ENCODE measurements at places on chromosomes 6 and 20.

- DNase-seq, result no peak
These were observed 88.3 kb upstream of the PAK5 start for GRCh38 chr20:9927224-9927623.

- no peak for DNase-seq
These were observed 98.0 kb downstream of the TTLL2 start for GRCh38 chr6:167422934-167423333.

DNA sequence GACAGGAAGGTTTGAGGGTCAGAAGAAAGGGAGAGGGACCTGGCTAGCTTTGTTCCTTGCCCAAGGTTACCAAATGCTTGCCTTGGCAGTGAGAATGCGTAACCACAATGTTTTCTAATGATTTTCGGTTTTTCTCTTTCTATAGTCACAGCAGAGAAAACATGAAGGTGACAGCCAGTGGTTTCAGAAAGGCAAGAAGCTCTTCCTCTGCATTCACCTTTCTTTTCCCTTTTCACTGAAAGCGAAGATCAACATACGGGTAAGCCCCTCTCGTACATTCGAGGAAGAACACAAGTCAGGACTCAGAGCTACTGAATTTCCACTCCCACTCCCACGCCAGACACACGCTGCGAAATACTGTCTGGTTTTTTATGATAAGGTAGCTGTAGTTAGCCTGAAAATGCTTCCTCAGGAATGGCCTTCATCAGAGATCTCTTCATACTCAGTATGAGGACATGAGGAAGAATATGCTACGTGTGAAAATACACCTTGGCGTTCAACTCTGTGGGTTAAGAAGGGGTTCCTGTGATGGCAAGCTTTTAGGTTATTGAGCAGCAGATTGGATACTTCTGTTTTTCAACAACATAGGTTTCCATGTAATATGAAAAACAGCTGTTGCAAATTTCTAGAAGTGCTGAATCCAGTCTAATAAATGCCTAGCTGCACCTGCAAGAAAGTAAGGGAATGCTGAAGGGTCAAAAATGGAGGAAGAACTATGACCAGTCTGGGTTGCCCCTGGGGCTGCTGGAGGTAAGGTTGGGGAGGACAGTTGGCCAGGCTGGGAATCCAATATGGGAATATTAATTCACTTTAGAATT is 7.4 kb upstream of the CD83 start:
- DNase-seq, result no peak

DNA sequence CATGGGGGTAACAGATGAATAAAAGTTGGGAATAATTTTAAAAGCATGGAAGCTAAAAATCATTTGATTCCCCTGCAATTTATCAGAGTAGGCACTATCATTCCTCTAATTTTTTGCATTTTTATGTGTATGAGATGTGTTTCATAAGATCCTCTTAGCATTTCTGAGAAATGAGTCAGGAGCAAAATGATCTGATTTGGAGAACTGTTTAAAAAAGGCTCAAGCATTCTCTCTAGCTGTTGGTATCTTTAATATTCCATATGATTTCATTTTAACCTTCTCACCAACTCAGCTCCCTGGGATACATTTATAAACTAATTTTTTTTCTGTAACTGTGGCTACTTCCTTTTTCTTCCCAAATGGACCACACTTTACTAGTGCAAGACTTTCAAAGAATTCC is 60.9 kb downstream of the MCHR2 start:
- no peak for DNase-seq

DNA sequence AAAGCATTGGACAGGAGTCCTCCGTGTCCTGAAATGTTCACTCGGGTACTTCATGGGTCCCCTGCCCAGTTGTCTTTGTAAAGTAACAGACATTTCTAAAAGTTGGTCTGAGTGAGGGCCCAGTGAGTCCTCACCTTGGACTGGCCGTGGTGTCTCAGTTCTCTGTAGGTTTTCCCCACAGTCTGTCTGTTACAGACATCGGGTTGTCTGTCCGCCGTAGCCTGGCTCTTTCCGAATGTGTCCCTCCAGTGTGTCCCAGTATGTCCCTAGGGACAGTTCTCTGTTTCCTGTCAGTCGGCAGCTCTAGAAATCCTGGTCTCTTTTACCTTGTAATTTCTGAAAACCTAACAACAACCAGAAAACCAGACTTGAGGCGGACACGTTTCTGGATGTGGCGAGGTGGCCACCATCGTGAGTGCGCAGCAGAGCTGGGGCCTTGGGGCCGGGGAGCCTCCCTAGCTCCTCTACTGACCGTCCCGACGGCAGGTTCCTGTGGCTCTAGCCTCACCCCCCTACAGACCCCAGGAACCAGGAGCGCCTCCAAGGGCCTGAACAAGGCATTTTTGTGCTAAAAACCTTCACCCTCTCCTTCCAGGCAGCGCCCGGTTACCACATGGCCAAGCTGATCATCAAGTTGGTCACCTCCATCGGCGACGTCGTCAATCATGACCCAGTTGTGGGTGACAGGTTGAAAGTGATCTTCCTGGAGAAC is 42.2 kb downstream of the PYGB start:
- no peak for DNase-seq

DNA sequence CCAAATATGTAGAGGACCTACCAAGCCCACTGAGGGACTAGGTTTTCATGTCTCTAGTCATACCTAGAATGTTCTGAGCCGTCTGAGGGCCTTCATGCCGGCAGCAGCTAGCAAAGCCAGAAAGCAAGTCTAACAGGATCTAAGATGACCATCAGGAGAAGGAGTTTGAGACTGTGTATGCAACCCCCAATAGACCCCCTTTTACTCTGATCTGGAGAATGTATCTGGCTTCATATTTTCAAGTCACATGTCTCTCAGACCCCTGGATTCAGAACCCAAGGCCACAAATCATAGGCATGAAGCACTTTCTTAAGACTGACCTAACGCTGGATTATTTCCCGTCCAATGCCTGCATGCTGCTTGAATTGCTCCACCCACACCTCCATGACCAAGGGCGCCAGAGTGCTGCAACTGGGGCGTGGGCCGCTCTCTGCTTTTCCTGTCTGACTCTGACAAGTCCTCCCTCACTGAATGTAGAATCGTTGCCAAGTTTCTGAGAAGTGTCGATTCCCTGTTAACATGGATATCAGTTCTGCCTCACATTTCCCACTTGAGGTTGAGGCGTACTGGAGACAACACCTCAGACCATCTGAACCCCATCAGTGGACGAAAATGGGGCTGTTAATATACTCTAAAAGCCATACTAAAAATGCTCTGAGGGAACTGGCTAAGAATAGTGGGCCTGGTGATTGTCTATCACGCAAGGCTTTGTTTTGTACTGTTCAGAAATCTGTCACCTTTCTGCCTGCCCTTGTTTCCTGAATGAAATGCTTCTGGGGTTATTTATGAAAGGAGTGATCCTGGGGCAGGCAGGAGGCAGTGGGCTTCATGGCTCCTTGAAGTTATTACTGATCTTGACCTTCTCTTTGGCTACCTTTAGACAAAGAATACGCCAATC is 23.9 kb upstream of the ASXL1 start:
- no peak for DNase-seq

GRCh38 chr6:159463119-159463829 is 229.8 kb downstream of the SOD2 start:
- no peak for DNase-seq

- DNase-seq, result no peak
These were observed 173.5 kb downstream of the SCP2D1 start for GRCh38 chr20:18986895-18987580.

GRCh38 chr20:36856691-36857635 is 19.0 kb upstream of the TLDC2 start:
- DNase-seq, result no peak

DNA sequence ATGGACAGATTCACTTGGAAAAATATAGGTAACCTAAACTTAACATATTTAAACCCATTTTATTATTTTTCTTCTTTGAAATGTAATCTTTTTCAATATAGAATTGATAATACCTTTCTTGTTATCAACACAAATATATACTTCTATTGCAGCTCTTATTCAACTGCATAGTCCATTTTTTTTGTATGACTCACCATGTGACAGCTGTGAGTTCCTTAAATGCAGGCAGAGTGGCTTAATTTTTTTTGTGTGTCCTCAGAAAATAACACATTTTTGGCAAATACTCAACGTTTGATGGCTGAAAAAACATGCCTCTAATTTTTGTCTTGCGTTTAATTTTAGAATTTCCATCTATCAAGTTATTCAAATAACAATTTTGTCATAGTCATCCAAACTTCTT is 454.8 kb downstream of the PHF3 start:
- no peak for DNase-seq

DNA sequence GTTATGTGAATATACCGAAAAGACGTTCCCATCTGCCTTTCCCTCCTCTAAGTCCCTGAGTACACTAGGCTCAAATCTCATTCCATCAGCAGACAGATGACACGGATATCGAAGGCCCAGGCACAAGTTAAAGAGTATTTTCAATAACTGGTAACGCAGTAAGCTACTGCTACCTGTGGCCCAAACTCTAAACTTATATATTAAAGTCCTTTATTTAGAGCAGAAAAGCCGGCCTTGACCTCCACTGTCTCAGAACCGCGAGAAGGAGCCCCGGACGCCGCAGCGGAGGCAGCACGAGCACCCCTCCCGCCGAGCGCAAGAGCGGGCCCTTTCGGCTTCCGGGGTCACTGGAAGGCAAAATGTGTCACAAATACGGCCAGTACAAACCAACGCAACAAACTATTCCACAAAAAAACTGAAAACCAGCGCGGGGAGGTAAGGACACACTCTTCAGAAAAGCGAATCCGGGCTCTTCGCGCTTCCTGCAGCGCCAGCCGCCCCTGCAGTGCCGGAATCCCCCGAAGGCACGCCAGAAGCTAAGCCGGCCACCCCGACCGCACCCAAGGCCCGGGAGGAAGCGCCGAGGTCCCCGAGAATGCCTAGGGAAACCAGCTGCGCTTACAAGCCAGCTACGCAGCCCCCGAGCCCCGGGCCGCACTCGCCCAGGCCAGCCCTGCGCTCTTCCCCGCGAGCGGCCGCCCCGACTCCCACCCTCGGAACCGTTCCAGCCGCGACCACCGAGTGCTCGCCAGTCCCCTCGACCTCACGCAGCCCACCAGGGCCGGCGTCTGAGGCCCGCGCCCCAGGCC is 681 bp downstream of the DIDO1 start:
- no peak for DNase-seq

GRCh38 chr6:70551566-70551965 is 15.2 kb upstream of the SDHAF4 start:
- no peak for DNase-seq

GRCh38 chr6:118544105-118544504 is 4.0 kb upstream of the PLN start:
- DNase-seq, result no peak

DNA sequence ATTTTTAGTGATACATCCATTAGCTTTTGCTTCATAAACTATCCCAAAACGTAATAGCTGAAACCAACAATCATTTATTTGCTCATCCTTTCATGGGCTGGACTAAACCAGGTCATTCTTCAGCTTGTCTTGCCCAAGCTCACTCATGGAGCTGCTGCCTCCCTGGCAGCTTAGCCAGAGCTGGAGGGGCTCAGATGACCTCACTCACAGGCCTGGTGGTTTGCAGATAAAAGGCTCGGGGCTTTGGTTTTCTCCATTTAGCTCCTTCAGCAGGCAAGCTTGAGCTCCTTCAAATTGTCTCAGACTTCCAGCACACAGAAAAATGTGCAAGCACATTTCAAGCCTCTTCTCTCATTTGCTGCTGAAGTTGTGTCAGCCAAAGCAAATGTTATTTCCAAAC is 139.1 kb downstream of the BTBD3 start:
- DNase-seq, result no peak

DNA sequence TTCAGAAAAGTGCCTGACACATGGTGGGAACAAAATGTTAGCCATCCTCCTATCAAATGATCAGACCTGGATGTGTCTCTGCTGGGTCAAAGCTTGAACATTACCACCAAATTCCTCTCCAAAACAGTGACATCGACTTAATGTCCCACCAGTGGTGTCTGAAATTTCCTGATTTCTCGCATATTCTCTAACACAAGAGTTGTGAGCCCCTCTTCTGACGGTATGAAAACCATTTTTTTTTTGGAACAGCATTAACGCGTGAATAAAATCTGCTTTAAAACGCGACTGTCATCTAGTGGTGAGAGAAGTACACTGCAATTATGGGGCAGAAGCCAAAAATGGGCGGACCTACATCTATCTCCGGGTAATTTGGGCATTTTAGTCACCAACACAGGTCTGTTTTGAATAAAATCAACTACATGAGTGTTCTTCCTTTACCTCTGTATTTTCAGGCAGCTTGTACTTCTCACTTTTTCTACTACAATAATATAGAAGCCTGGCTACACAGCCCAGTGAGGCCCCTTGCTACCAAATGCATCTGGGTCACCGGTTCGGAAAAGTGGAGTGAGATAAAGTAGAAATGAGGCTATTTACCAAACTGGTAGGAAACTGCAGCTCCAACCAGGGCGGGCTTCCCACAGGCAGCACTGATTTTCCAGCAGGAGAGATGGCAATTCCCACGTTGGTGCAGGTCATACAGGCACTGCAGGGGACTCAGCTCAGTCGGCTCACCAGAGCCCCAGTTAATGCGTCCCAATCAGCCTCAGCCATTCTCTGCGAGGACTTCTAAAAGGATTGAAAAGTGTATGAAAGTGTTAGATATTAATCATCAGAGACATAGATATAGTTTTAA is 27.4 kb downstream of the MGME1 start:
- no peak for DNase-seq

DNA sequence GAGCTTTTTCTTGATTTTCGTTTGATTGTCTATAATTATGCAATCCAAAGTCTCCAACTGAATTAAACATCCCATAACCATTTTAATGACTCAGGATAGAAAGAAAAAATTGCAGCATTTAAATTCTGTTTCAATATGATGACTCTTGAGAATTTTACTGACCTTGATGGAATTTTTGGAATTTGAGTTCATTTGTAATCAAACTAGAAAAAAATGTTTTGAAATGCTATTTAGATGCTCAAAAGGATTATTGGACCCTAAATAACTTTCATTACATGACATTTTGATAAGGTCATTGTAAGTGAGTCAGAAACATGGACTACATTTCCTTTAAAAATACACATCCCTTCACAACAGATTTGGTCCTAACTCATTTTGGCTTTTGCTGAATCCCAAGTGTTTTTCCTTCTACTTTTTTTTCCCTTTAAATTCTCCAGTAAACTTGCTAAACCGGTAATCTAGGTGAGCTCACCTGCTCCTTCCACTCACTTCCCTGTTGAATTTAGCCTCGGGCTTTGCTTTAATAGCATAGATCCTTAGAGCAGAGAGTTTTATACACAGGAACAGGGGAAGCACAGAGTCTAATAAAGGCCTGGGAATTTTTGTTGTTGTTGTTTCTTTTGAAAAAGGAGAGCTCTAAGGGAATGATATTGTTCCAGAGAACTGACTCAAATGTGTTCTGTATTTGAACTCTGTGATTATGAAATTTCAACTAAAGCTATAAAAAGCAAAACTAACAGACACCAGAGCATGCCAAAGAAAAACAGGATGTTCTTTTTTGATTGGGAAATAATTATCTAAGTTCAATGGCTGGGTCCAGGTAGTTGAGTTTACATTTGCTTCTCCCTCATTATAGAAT is 1088.2 kb upstream of the CITED2 start:
- DNase-seq, result no peak

DNA sequence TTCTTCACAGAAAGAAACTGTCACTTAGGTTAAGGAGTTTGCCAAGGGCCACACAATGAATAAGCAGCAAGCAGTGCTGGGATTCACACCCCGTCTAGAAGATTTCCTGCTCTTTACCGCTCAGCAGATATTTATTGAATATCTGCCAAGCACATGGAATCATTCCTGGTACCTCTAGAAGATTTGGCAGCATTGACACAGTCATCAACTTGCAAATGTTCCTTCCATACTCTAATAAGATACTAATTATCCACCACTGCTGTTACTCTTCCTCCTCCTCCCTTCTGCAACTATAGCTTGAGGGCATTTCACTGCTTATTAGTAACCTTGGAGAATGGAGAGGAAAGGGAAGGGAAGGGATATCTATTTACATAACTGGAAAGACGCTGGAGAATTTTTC is 13.0 kb downstream of the MOXD1 start:
- DNase-seq, result no peak

Measured in stimulated activated CD8-positive, alpha-beta memory T cell treated with anti-CD3 and anti-CD28 coated beads, Interleukin-7, amount 100 ng/mL, for 1 hour (primary cell).